ENCODE measurements at places on chromosomes 4 and X.

- no peak for DNase-seq
Observed at GRCh38 chr4:122906859-122907305, 15.5 kb downstream of the NUDT6 start.

DNA sequence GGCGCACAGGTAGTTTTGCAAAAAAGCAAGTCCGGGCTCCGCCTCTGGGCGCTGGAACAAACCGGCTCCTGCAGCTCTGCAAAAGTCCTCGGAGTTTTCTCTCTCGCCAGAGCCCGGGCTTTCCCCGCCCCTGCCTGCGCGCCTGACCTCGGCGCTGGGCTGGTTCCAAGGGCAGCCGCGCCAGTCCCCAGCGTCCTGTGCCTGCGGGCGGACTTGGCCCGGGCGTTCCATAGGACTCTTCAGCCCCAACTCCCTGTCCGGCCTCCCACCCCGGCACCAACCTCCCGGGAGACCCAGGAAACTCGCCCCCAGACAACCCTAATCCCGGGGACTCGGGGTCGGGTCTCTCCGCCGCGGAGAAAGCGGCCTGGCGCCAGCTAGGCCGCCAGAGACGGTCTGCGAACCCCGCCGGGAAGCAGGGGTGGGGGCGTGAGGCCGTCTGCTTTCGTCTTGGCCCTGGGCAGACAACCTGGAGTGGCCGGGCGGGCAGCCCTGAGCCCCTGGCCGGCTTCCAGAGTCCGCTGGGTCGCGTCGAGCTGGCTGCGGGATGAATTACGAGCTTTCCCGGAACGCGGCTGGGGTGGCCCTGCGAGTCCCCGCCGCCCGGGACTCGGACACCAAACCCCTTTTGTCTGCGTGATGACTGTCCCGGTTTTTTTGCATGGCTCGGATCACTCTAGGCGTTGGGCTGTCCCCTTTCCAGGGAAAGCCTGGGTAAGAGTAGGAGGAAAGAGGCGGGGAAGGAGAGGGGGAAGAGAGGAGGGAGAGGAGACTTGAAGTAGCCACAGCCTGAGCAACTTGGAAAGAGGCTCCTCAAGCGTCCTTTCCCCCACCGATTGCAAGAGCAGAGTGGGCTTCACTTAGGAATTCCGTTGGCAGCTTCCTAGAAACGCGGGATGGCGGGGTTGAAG is 916 bp downstream of the MXRA5 start:
- no peak for DNase-seq

DNA sequence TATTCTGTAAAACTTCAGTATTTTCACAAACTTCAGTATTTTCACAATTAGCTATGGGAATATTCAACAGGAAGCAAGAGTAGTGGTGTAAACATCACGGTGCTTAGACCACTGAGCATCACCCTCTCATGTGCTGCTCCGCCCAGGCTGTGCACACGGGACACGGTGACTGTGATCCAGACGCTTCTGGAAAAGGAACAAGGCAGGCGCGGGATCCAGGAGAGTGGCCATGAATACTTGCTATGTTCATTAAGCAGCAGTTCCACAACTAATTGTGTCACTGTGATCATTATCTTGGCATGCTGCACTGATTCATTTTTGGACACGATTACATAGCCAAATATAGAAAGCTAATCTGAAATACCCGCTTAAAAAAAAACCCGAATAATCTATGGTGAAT is 19.6 kb upstream of the FAT1 start:
- DNase-seq: no peak

- DNase-seq: no peak
Observed at GRCh38 chr4:48752246-48752645, 27.8 kb downstream of the FRYL start.

GRCh38 chrX:46341767-46342322 is 203.4 kb downstream of the ZNF674 start:
- DNase-seq: no peak

DNA sequence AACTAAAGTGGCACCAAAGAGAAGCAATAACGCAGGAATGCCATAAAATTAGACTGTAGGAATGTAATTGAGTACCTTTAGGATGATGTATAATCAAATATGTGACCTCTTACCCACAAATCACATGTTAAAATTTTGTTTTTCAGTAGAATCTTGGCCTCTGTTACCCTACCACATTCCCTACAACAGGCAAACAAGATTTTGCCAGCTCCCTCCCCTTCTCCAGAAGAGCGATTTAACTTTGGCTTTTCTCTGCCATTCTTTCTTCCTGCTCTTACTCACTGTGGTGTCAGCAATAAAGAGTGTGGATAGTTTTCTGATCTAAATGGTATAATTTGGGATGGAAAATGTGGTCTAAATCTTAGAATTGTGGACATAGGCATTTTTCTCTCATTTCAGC is 57.2 kb downstream of the TRIM2 start:
- no peak for DNase-seq

GRCh38 chr4:123088501-123088900 is 166.1 kb upstream of the NUDT6 start:
- no peak for DNase-seq

DNA sequence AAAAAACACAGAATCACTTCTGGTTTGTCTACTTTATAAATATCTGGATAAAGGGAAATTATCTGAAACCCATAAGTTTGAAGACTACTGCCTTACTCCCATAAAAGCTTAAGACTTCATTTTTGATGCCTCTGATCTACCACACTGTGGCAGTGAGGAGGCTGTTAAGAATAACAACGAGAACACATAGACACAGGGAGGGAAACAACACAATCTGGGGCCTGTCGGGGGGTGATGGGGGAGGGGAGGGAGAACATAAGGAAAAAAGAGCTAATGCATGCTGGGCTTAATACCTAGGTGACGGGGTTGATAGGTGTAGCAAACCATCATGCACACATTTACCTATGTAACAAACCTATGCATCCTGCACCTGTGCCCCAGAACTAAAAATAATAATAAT is 573.7 kb downstream of the GBA3 start:
- DNase-seq: no peak

DNA sequence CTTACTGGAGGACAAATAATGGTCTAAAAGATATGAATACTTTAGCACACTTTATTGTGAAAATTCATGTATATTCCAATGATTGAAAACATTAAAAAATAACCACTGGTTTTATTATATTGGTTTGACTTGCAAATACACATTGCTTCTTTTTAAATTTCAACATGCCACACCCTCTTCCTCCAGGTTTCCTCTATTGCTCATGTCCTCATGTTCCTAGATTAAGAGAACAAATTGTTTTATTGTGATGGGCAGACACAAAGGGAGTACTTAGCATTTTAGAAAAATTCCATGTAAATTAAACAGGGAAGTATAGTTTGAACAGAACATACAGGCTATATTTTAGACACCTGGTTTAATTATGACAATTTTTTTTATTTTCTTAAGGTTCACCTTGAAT is 230.6 kb upstream of the GPRIN3 start:
- DNase-seq: no peak

DNA sequence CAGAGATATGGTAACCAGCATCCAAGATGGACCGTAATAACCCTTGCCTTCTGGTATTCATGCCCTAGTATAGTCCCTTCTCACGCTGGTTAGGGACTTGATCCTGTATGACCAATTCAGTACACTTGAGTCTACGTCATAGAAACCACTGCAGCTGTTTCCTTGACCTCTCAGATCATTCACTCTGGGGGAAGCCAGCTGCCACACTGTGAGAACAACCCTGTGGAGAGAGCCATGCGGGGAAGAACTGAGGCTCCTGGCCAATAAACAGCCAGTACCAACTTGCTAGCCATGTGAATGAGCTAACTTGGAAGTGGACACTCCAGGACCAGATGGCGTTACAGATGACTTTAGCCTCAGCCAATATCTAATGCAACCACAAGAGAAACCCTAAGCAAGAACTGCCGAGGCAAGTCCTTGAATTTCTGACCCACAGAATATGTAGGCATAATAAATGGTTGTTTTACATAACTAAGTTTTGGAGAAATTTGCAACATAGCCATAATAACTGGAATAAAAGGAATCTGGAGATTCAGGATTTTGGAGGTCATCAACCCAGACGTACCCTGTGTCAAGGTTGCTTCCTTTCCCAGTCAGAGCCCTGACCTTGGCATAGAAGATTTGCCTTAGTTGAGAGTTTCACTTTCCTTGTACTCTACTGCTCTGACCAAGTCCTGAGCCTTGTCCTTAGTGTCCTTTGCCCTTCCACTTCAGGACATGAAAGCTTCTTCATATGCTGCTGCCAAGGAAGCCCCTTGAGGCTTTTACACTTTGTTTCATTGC is 87.3 kb upstream of the ZNF81 start:
- DNase-seq: no peak

- DNase-seq: no peak
Observed at GRCh38 chrX:150212672-150213480, 150.2 kb upstream of the MAMLD1 start.

- no peak for DNase-seq
Observed at GRCh38 chrX:100494646-100495370, 84.7 kb upstream of the PCDH19 start.

GRCh38 chr4:33073811-33074210 is 2353.6 kb downstream of the PCDH7 start:
- no peak for DNase-seq

DNA sequence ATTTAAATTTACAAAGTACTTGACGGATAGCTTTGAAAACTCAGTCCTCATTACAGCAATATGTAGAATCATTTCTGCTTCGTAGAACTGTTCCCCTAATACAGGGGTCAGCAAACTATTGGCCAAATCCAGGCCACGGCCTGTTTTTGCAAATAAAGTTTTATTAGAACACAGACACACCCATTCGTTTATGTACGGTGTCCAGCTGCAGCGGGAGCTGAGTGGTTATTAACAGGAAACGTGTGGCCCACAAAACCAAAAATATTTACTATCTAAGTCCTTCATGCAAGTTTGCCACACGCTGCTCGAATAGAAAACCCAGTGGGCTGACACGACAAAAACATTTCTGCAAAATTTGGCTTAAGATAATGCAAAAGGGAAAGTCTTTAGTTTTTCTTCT is 146.5 kb downstream of the AFAP1 start:
- no peak for DNase-seq

DNA sequence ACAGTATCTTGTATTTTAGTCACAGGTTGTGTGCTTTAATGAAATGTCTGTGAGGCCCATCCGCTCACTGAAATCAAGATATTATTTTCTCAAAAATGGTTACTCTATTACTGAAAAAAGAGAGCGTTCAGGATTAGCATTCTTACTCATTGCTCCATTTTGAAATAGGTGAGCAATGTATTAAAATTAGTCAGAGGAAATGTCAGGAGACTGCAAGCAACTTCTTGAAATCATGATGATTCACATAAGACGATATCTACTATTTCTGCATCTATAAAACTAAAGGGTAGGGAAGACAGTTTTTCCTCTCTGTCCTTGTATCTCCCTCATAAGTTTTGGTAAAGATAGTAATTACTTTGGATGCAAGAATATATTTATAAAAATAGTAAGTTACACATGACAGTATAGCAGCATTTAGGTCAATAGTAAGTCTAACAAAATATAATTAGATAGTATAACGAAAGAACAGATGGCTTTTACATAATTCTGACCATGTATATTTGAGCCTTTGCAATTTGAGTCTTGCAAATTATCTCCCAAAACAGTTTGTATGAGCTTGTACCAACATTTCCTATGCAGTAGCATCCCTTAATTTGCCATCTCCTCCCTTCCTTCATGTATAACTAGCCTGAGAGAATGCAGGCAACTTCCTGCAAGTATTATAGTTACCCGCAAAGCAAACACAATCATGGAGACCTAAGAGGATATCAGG is 937.8 kb downstream of the PCDH7 start:
- DNase-seq: no peak

DNA sequence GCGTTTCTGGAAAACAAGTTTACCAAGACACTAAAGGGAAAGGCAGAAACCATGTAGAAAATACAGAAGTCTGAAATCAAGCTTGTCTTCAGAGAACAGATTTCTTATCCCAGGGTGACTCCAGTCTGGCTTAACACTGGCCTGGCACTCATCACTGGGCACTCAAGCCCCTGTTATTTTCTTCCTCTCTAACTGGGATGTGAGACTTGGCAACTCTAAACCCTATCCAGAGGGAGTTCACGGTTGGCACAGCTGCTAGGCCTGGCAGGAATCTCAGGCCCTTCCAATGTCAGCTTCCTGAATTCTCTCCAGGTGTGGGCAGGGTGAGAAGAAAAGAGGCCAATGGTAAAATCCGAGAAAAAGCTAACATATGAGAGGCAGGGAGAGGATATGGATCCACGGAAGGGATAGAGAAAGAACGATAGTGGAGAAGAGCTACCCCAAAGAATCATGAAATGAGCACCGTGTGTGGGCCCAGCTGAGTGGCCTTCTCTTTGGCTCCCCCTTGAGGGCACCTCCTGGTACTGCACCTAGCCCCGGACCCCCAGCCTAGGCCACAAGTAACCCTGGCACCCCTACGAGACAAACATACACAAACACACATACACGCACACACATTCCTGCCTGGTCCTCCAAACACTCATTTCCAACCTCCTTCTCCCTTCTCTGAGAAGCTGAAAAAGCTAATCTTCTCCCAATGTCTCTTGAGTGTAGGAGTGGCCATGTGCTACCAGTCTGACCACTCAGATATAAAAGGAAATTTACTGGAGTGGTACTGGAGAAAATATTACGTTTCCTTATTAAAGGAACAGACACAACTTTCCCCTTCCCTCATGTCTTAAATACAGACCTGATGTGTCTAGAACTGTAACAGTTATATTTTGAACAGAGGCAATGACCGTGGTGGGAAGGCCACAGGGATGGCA is 16.6 kb upstream of the PTCHD1 start:
- no peak for DNase-seq

- DNase-seq: no peak
Observed at GRCh38 chrX:97224148-97224547, 340.4 kb downstream of the RPA4 start.

- no peak for DNase-seq
Observed at GRCh38 chr4:116059361-116059760, 945.9 kb upstream of the NDST4 start.

DNA sequence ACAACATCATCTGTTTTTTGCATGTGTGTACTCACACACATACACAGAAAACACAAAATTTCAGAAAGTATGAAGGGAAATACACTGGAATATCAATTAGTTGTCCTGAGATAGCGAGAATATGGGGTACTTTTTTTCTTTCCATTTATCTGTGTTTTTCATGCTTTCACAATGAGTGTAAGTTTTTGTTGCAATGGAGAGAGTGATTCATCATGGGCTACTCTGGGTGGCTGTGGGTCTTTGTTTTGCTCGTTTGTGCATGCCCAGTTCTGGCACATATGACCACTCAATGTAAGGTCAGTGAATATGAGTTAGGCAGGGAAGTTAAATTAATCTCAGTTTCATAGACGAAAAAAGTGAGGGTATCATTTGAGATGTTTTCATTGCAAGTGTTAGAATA is 26.9 kb downstream of the XK start:
- DNase-seq: no peak

All from stimulated activated CD4-positive, alpha-beta T cell treated with anti-CD3 and anti-CD28 coated beads, Interleukin-2, amount 100 ng/mL, for 4 hours (primary cell).